Stimulated activated CD4-positive, alpha-beta T cell treated with anti-CD3 and anti-CD28 coated beads, TNF-alpha, amount 100 ng/mL, for 1 hour (primary cell): ENCODE measurements at places on chromosomes 6 and 20.

DNA sequence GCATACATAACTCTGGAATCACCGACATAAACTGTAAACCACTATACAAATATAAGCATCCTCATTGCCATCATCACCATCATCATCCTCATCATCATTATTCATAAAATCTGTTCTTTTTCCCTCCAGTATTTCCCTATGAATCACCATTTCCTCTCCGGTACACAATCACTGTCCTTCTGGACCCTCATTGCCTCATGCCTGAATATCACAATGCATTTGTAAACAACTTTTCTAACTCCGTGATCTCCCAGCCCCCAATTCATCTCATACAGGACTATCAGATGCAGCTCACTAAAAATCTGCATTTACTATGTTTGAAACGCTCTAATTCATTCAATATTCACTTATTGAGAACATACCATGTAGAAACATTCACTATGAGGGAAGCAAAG, 339.7 kb downstream of the TBC1D32 start:
- no peak for DNase-seq

DNA sequence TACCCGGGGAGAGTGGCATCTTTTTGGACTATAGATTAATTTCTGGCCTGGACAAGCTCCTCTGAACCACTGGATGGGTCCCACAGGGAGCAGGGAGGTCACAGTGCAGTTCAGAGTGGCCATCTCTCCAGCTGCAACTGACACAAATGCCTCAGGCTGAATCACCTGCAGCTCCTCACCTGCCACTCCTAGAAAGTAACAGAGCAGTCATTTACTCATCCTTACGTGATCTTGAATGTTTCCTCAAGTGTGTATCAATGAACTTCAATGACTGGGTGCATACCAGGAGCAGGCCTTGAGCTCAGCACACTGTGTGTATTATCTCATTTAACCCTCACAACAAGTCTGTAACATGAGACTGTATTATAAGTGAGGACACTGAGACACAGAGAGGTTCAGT, 40.0 kb upstream of the SIRPG start:
- DNase-seq = no peak

- DNase-seq = no peak
These were observed 125.6 kb upstream of the MAFB start for GRCh38 chr20:40814631-40814960.

DNA sequence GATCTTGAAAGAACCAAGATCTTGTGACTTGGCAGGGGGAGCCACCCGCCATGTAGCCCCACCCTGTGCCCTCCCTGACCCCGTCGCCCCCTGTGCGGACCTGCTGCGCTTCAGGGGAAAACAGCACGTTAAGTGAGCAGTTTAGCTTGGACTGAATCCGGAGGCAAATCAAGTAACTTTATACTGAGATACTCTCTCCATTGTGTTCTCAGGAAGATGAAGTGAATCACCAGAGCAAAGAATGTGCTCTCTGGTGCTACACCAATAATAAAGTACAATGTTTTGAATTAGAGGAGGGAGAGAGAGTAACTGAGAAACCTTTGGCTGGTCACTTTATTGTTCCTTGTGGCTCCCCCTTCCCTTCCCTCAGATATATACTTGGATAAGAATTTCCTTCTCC, 83.4 kb downstream of the TXNDC5 start:
- DNase-seq = no peak

- no peak for DNase-seq
These were observed 628 bp upstream of the ERGIC3 start for GRCh38 chr20:35541118-35541782.

DNA sequence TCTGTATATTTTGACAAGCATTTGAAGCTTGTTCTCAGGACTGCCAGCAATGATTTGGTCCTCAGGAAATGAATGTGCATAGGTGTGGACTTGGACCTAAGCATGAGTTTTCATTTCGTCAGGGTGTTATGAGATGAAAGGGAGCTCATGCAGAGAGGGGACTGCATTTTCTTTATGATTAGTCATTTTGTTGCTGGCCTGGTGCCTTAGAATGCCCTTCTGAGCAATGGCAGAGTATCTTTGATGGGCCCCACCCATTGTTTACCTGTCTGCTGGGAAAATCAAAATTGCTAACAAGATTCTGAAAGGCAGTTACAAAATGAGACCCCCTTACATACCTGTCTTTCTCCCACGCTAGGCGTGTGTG, 51.5 kb upstream of the MTHFD1L start:
- no peak for DNase-seq

- no peak for DNase-seq
These were observed 3.4 kb downstream of the MICAL1 start for GRCh38 chr6:109452181-109452580.

GRCh38 chr20:7257099-7257498, 489.6 kb downstream of the BMP2 start:
- no peak for DNase-seq

DNA sequence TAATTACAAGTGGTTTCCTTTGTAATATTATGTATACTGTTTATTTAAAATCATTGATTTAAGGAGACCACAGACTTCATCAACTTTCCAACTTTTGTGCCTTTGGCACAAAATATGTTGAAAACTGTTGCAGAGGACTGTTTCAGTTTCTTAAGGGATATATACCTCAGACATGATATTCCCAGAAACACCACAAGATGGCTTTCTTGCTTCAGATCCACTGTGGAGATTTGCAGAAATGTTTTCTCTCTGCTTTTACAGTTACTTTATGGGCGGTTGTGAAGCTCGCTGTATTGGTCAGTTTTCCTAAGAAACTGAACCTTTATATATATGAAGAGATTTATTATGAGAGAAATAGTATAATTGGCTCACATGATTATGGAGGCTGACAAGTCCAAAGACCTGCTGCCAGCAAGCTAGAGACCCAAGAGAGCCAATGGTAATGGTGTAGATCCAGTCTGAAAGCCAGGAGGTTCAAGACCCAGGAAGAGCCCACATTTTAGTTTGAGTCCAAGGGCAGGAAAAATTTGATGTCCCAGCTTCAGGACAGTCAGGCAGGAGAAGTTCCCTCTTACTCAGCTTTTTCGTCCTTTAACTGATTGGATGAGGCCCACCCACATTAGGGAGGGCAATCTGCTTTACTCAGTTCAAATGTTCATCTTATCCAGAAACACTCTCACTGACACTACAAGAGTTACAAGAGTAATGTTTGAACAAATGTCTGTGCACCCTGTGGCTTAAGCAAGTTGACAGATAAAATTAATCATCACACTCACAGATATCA, 12.8 kb downstream of the ME1 start:
- DNase-seq = no peak

DNA sequence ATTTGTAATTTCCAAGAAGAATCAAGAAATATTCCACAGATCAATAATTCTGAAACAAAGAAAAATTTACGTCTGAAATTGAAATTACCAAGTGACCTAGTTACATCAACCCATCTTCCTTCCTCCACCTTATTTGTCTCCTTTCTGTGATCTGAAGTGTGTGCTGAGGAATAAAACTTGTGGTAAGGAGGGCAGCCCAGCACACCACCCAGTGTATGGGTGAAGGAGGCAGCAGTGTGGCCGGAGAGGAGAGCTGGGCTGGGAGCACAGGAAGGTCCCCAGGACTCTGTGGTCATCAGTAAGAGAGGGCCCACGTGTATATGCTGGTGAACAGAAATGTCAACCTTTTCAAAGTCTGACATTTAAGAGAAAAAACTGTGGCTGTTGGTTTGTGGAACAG, 11.3 kb upstream of the CCR6 start:
- DNase-seq = no peak

GRCh38 chr6:33744895-33745546, 1.7 kb downstream of the IP6K3 start:
- DNase-seq = no peak

- DNase-seq = no peak
These were observed 187.5 kb upstream of the SPTLC3 start for GRCh38 chr20:12821249-12821648.

GRCh38 chr6:116564921-116565872, 6.1 kb upstream of the RWDD1 start:
- no peak for DNase-seq

GRCh38 chr6:148593813-148594170, 153.0 kb upstream of the UST start:
- no peak for DNase-seq
